ENCODE measurements at places on chromosomes 4 and X.
A peak's percentile ranks its signal among the peaks of the same experiment; 100 is the strongest.

GRCh38 chr4:183136855-183137254 lies 37.8 kb downstream of the WWC2 start:
- ATAC-seq: no peak

- ATAC-seq: no peak
Observed at GRCh38 chr4:3497095-3497494, 34.0 kb downstream of the DOK7 start.

- no peak for ATAC-seq
Observed at GRCh38 chr4:25178838-25179261, 18.6 kb upstream of the SEPSECS start.

GRCh38 chrX:25001808-25002660 lies 13.7 kb downstream of the ARX start:
- ATAC-seq: no peak

GRCh38 chrX:124651031-124651430 lies 304.7 kb downstream of the SH2D1A start:
- no peak for ATAC-seq

DNA sequence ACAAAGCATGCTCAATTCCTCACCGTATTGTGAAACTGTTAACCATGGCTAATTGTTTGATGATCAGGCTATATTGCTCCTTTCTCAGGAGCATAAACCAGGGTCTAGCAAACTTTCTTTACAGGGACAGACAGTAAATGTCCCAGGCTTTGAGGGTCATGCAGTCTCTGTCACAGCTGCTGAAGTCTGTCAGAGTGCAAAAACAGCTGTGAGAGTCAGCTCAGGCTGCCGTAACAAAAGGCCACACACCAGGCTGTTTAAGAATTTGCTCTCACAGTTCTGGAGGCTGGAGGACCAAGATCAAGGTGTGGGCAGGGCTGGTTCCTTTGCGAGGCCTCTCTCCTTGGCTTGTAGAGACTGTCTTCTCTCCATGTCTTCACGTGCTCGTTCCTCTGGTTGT lies 75.6 kb downstream of the GPR143 start:
- no peak for ATAC-seq

GRCh38 chrX:7280520-7280919 lies 132.6 kb upstream of the PUDP start:
- no peak for ATAC-seq

- ATAC-seq: peak; percentile 68
Observed at GRCh38 chr4:170234800-170235199, 145.0 kb upstream of the AADAT start.

DNA sequence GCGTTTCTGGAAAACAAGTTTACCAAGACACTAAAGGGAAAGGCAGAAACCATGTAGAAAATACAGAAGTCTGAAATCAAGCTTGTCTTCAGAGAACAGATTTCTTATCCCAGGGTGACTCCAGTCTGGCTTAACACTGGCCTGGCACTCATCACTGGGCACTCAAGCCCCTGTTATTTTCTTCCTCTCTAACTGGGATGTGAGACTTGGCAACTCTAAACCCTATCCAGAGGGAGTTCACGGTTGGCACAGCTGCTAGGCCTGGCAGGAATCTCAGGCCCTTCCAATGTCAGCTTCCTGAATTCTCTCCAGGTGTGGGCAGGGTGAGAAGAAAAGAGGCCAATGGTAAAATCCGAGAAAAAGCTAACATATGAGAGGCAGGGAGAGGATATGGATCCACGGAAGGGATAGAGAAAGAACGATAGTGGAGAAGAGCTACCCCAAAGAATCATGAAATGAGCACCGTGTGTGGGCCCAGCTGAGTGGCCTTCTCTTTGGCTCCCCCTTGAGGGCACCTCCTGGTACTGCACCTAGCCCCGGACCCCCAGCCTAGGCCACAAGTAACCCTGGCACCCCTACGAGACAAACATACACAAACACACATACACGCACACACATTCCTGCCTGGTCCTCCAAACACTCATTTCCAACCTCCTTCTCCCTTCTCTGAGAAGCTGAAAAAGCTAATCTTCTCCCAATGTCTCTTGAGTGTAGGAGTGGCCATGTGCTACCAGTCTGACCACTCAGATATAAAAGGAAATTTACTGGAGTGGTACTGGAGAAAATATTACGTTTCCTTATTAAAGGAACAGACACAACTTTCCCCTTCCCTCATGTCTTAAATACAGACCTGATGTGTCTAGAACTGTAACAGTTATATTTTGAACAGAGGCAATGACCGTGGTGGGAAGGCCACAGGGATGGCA lies 16.6 kb upstream of the PTCHD1 start:
- ATAC-seq: no peak

GRCh38 chr4:148162519-148162918 lies 279.7 kb downstream of the NR3C2 start:
- no peak for ATAC-seq

DNA sequence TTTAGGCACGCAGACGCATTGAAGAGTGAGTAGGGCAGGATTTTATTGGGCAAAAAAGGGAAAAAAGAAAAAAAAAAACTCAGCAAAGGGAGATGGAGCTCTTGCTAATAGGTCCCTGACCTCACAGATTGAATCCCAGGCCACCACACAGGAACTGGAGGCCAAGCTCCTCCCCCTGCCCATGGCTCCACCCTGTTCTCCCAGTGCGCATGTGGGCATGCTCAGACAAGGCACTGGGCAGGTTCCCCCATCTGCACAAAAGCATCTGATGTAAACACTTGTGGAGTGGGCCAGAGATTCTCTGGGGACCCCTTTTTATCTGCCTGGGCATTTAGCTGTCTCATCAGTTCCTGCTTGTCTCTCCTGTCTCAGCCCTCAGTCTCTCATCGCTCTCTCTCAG lies 9.5 kb downstream of the FRMD7 start:
- ATAC-seq: no peak

DNA sequence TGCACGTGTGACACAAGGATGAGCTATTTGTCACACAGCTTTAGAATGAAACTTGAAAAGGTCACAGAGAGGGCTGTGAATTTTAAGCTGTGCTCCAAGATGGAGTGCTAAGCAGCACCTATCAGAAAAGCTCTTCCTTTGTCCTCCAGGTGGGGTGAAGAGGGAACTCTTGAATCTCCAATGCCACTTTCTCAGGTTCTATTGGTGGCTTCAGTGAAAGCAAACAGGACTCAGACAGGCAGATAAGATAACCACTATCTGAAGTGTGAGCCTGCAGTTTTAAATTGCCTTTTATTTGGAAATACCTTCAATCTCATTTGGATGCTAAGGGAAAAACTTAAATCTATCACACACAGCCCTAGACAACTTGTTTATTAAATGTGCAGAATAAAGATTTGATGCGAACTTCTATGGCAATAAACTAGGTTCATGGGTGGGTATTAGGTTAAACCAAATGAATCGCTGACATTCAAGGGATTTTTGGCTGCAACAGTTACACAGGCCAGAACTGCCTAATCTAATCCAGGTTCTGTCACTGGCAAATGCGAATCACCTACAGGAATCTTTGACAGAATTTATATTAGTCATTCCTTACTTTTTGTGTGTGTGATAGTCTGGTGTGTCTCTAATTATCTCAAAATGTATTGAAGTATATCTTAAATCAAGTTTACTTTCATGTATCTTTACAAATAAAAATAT lies 13.6 kb upstream of the PDGFRA start:
- no peak for ATAC-seq

DNA sequence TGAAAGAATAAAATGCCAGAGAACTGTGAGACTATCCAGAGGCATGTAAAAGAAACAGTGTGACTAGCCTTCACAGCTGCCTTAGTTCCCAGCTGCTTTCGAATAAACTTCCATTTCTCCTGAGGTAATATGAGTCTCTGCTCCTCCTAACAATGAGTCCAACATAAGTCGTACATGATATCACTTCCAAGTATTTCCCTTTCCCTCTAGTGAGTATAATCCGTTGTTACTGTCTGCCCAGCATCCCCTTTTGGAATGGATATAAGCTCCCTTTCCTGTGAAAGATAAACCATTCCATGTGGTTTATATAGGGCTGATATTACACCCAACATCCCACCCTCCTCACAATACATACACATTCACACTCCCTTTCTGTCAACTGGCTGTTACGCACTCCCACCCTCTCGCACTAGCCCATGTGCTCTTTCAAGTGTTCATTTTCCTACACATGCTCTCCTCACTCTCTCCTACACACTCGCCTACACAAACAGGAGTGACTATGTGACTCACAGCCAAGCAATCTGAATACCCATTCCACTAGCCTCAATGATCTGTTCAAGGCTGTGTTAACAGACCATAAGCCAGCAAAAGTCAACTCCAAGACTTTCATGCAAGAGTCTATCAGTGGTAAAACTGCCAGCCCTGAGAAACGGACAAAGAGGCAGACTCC lies 5.0 kb downstream of the NAF1 start:
- no peak for ATAC-seq

- ATAC-seq: no peak
Observed at GRCh38 chrX:14409341-14409740, 120.0 kb upstream of the GLRA2 start.

- ATAC-seq: no peak
Observed at GRCh38 chrX:123432361-123433150, 248.5 kb downstream of the GRIA3 start.

- peak; percentile 63 for ATAC-seq
Observed at GRCh38 chr4:118834960-118835569, 861 bp downstream of the SEC24D start.

- no peak for ATAC-seq
Observed at GRCh38 chrX:8042304-8042703, 115.1 kb upstream of the PNPLA4 start.

GRCh38 chrX:7904562-7904961 lies 22.7 kb downstream of the PNPLA4 start:
- no peak for ATAC-seq

GRCh38 chr4:55884093-55884850 lies 30.8 kb downstream of the EXOC1 start:
- no peak for ATAC-seq

DNA sequence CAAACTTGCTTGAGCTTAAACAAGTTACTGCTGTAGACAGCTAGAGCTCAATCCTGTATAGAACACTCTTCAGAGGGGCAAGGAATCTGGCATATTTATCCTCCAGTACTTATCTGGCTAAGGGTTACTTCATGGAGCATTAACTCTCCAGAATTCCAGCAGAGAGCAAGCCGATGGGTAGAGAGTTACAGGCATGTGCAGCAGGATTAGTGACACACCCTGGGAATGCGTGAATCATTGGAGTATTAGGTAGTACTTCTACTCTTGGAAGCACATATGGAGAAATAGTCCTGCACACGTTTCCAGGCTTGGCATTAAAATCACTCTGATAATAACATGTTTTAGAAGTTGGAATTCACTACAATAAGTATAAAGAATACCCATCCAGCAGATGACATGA lies 35.4 kb downstream of the GRXCR1 start:
- ATAC-seq: no peak

- ATAC-seq: no peak
Observed at GRCh38 chr4:56480691-56481090, 13.3 kb downstream of the SRP72 start.

DNA sequence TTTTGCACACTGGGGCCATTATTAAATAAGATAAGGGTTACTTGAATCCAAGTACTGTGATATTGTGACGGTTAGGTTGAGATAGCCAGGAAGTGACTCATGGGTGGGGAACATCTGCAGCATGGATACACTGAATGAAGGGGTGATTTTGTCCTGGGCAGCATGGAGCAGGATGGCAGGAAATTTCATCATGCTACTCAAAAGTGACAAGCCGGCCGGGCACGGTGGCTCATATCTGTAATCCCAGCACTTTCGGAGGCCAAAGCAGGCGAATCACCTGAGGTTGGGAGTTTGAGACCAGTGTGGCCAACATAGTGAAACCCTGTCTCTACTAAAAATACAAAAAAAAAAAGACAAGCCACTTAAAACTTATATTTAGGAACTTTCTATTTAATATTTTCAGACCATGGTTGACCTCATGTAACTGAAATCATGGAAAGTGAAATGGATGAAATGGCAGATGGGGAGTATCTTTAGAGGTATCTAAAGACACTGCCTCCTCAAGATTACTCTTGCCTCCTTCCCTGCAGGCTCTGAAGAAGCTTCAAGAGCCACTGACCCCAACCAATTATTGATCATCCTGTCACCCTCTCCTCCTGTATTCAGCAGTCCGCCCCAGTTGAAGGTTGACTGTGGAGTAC lies 3.9 kb upstream of the TRIM60 start:
- ATAC-seq: no peak

DNA sequence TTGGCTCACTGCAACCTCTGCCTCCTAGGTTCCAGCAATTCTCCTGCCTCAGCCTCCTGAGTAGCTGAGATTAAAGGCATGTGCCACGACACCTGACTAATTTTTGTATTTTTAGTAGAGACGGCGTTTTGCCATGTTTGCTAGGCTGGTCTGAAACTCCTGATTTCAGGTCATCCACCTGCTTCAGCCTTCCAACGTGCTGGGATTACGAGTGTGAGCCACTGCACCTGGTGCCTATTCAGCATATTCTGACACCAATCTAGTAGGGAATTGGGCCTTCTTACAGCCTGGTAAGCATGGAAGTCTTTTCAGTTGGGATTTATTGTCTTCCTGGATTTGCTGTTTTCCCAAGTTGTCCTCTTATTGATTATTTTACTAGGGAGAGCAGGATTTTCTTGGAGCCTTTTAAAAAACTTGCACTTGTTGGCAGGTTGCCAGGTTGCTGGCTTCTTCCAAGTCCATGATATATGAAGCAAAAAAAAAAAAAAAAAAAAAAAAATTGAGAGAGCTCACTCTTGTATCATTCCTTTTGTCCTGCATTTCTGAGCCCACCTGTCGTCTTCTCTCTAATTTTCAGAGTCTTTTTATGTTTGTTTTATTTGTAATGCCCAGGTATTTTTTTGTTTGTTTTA lies 43.7 kb downstream of the TMPRSS11E start:
- no peak for ATAC-seq

DNA sequence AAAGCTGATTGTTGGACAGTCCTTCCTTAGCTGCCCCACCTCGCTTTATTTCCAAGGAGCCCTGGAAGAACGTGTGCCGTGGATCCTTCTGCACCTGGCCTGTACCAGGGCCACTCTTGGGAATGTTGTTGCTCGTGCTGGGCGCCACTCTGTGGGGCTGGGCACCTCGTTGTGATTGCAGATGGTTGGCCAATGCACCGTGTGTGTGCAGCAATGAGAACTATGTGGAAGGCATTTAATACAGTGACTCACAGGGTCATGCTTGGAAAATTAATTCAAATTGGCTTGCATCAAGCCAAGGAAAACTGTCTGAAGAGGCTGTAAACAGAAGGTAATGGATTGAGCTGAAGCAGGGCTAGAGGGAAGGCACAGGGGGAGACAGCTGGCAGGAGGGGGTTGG lies 37.0 kb upstream of the CD99L2 start:
- no peak for ATAC-seq

DNA sequence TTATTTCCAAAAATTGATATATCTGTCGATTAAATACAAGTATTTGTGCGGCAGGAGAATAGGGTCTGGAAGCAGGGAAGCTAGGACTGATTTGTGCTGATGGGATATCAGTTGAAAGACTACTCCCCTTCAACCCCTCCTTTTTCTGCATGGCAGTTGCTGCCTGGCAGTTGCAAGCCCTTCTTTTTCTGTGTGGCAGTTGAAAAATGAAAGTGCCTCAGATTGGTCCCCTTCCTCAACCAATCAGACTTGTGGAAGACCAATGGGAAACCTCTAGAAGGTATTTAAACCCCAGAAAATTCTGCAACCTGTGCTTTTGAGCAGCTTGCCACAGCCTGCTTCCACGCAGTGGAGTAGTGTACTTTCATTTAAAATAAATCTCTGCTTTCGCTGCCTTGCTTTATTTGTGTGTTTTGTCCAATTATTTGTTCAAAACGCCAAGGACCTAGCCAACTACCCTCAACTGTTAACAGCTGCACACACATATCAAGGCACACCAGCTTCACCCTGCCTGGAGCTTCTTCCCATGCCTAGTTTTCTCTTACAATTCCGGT lies 1.5 kb upstream of the TMA16 start:
- ATAC-seq: no peak

Data from stimulated activated memory B cell treated with anti-CD40 and anti-IgM and Interleukin-4, amounts not matched to agents 10 μg/mL and 1 μg/mL and 100 μg/mL, for 72 hours (primary cell).